ENCODE measurements at places on chromosomes 6 and 20.

DNA sequence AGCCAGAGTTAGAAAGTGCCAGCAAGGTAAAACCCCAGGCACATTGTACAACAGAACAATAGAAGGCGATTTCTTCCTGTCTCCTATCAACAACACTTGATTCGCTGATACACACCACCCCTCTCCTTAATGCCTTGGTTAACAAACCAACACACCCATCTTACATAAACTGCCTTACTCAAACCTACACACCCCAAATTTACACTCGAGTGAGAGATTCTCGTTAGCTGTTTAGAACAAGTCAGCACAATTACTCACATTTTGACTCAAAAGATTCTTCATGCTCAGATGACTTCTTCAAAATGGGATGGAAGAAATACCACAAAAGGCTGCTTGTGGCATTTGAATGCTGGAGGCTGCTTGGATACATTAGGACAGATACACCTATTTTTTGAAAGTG is 80.0 kb upstream of the FOXQ1 start:
- DNase-seq: no peak
- no peak overlapping the region for H3K27ac ChIP-seq
- no peaks in the 10 kb centered on the region for H3K36me3 ChIP-seq
- no peaks in the 10 kb centered on the region for H3K27me3 ChIP-seq
- H3K4me1 ChIP-seq: no peaks in the 10 kb centered on the region

DNA sequence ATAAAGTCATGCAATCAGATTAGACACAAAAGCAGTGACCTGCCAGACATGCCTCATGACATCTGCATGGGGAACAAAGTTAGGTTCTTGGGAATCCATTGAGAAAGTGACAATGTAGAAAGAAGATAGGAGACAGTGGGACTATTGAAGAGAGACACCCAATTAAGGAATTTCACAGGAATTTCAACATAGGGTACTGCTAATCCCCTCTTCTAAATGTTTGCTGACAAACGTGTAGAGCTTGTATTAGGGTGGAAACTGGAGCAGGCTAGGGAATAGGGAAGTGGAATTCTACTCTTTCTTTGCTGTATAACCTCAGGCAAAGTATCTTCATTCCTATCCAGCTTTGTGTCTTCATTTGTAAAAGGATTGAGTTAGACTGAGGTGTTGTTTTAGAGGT is 409.4 kb upstream of the SASH1 start:
- H3K4me1 ChIP-seq: no peaks in the 10 kb centered on the region
- H3K4me3 ChIP-seq: no peak overlapping the region
- H3K27me3 ChIP-seq: no peaks in the 10 kb centered on the region
- no peak overlapping the region for H3K27ac ChIP-seq
- no peaks in the 10 kb centered on the region for H3K36me3 ChIP-seq
- no peak for DNase-seq

DNA sequence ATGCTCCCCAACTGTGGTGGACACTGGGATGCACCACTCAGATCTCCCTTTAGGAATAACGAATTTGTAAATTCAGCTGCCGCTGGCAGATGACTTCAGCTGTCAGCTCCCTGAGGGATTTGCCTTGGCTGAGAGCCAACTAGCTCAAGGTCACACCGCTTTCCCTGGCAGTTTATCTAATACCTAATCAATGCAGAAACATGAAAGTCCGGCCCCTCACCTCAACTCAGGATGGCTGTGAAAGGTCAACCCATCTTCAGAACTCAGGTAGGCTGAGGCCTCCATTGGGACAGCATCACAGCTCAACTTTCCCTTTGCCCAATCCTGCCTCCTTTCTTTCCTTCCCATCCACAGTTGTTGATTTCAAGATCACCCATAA is 22.8 kb upstream of the SCGN start:
- no peak overlapping the region for H3K27ac ChIP-seq
- no peaks in the 10 kb centered on the region for H3K36me3 ChIP-seq
- H3K27me3 ChIP-seq: no peaks in the 10 kb centered on the region
- H3K4me3 ChIP-seq: no peak overlapping the region

DNA sequence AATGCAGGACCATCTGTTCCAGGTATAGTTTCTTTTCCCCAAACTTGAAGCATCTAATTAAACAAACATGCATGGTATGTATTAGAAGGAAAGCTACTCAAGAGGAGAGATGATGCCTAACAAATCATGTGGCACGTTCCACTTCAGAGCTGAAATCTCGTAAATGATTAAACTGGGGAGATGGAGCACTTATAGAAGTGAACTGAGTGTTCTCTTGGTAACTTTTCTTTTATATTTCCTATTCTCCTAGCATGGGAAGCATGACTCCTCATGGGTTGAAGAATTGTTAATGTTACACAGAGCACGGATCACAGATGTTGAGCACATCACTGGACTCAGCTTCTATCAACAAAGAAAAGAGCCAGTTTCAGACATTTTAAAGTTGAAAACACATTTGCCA is 61.1 kb downstream of the CCN2 start:
- DNase-seq: no peak
- peaks cover 6% of the 10 kb centered on the region for H3K4me1 ChIP-seq
- no peaks in the 10 kb centered on the region for H3K36me3 ChIP-seq

GRCh38 chr6:46090115-46091079 is 39.4 kb upstream of the ENPP4 start:
- no peak for DNase-seq
- H3K27me3 ChIP-seq: no peaks in the 10 kb centered on the region

DNA sequence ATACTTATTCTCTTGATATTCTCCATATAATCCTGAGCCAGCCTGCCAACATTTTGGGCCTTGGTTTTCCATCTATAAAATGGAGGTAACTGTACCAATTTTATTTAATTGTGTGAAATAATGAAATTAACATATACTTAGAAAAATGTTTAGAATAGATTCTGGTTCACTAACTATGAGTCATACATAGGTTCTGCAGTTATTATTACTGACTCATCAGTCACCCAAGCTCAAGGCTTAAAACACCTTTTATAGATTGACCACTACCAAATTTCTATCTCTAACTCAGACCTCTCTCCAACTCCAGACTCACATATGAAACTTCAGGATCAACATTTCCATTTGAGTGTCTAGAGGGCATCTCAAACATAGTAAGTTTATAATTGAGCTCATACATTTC is 1277.2 kb upstream of the GJE1 start:
- H3K4me1 ChIP-seq: no peaks in the 10 kb centered on the region
- DNase-seq: no peak

- no peaks in the 10 kb centered on the region for H3K36me3 ChIP-seq
- H3K27ac ChIP-seq: peak overlapping the region; percentile 15
- H3K4me3 ChIP-seq: no peak overlapping the region
- peaks cover 10% of the 10 kb centered on the region for H3K4me1 ChIP-seq
- no peak for DNase-seq
- no peaks in the 10 kb centered on the region for H3K27me3 ChIP-seq
Measured at GRCh38 chr20:59010321-59010994, 3.4 kb upstream of the CTSZ start.

DNA sequence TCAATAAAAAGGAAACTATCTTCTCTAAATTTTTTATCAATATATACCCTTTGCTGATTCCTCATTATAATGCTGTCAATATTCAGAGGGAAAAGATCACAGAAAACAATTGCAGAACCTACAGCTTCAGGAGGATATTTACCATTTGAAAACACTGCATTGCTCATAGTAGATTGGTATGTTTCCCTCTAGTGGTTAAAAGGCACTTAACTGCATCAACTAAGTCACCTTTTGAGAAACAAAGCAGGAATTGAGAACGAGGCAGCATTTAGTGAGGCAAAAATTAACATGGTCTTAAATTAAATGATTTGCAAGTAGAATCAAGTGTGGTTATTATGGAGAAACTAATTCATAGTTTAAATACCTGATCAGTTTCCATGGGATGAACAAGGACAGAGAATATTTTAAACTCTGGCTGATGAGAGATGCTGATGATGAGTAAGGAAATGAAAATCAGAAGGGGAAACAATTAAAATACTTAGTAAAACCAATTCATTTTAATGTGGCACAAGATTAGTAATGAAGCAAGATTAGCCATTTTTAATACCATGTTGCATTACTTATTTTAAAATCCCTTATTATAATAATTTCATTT is 642.1 kb downstream of the EPHA7 start:
- H3K4me1 ChIP-seq: no peaks in the 10 kb centered on the region
- H3K27me3 ChIP-seq: no peaks in the 10 kb centered on the region

DNA sequence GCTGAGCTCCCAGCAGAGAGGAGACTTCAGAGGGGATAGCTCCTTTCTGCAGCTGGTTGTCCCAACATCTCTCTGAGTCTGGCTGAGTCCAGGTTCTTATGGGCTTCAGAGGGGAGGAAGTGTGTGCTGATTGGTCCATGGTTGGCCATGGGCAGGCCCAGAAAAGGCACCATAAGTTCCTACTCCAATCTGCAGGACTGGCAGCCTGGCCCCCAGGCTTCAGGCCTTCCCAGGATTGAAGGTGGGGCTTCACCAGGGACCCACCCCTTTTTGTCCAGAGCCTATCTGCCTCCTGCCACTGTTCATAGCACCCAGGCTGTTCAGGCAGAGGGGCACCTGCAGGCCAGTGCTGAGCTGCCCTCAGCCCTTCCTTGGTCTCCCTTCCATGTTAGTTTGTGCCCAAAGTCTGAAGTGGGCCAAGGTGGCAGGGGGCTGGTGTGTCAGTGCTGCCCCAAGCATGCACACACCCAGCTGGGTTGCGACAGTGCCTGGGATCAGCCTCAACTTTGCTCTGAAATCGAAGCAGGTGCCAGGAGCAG is 21.6 kb upstream of the TOP1 start:
- H3K4me1 ChIP-seq: peaks cover 42% of the 10 kb centered on the region
- no peaks in the 10 kb centered on the region for H3K27me3 ChIP-seq
- no peak overlapping the region for H3K27ac ChIP-seq
- no peak overlapping the region for H3K4me3 ChIP-seq
- H3K36me3 ChIP-seq: no peaks in the 10 kb centered on the region
- DNase-seq: no peak

- H3K4me1 ChIP-seq: no peaks in the 10 kb centered on the region
- no peaks in the 10 kb centered on the region for H3K36me3 ChIP-seq
- no peaks in the 10 kb centered on the region for H3K27me3 ChIP-seq
- no peak for DNase-seq
- no peak overlapping the region for H3K4me3 ChIP-seq
Measured at GRCh38 chr6:3489027-3489757, 32.3 kb upstream of the SLC22A23 start.

DNA sequence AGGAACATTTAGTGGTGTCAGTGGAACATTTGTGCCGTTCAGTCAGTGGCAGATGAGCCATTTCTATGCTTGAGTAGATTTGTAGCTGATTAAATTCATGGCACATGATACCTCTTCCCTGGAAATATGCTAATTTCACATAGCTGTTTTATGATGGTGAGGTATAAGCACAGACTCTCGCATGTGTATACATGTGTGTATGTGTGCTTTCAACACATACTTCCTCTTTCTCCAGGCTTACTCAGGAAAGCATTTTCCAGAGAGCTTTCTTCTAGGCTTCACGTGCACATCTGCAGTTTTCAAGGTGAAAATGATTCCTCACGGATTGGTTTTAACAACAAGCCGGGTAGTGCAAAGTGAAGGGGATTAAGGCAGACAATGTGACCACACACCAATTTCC is 396.5 kb downstream of the HDGFL1 start:
- no peak for DNase-seq
- no peak overlapping the region for H3K27ac ChIP-seq
- H3K36me3 ChIP-seq: no peaks in the 10 kb centered on the region
- no peak overlapping the region for H3K4me3 ChIP-seq
- no peaks in the 10 kb centered on the region for H3K4me1 ChIP-seq
- no peaks in the 10 kb centered on the region for H3K27me3 ChIP-seq

DNA sequence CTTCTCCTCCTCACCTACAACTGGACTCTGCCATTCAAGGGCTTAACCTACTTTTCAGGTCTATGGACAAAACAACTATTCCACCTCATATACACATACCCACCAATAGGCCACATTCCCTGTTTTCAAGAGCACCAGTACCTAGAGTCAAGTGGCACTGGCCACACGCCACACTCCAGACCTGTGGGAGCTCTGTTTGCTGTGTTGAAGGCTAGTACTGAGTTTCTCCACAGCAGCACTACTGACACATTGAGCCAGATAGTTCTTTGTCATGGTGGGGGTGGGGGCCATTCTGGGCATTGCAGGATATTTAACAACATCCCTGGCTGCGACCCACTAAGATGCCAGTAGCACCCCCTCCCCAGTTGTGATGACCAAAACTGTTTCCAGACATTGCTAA is 84.1 kb downstream of the RALGAPA2 start:
- H3K27me3 ChIP-seq: no peaks in the 10 kb centered on the region
- DNase-seq: no peak
- no peak overlapping the region for H3K27ac ChIP-seq
- no peaks in the 10 kb centered on the region for H3K4me1 ChIP-seq

- H3K27me3 ChIP-seq: no peaks in the 10 kb centered on the region
- no peak overlapping the region for H3K4me3 ChIP-seq
- DNase-seq: no peak
- H3K4me1 ChIP-seq: no peaks in the 10 kb centered on the region
Measured at GRCh38 chr6:4323322-4323721, 187.9 kb upstream of the ECI2 start.

- no peaks in the 10 kb centered on the region for H3K4me1 ChIP-seq
- H3K36me3 ChIP-seq: no peaks in the 10 kb centered on the region
- H3K4me3 ChIP-seq: no peak overlapping the region
- H3K27me3 ChIP-seq: no peaks in the 10 kb centered on the region
Measured at GRCh38 chr6:83592770-83593394, 80.5 kb downstream of the PRSS35 start.

DNA sequence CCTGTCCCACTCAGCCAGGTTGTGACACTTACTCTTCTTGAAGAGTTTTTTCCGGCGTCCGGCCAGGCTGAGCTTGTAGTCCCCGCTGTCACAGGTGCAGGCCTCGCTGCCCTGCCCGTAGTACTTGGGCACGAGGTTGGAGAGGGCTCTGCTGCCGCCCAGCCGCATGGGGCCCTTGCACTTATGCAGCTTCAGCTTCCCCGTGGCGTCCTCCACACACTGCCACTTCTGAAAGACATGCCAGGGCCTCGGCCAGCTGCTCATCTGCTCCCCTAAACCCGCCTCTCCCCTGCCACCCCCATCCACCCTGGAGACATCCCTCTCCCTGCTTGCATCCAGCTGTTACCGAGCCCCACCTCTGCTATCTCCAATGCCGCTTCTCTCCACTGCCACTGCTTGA is 113.1 kb downstream of the SULF2 start:
- H3K27ac ChIP-seq: no peak overlapping the region
- no peaks in the 10 kb centered on the region for H3K27me3 ChIP-seq
- H3K4me1 ChIP-seq: no peaks in the 10 kb centered on the region

GRCh38 chr20:14732996-14733395 is 395.6 kb upstream of the FLRT3 start:
- H3K4me3 ChIP-seq: no peak overlapping the region
- no peaks in the 10 kb centered on the region for H3K36me3 ChIP-seq
- DNase-seq: no peak

- H3K4me1 ChIP-seq: no peaks in the 10 kb centered on the region
- no peak overlapping the region for H3K27ac ChIP-seq
- peaks cover 64% of the 10 kb centered on the region for H3K36me3 ChIP-seq
- H3K27me3 ChIP-seq: no peaks in the 10 kb centered on the region
Measured at GRCh38 chr6:158584236-158584651, 24.4 kb downstream of the TMEM181 start.

GRCh38 chr6:29620630-29621029 is 12.4 kb downstream of the GABBR1 start:
- no peak overlapping the region for H3K4me3 ChIP-seq
- no peak overlapping the region for H3K27ac ChIP-seq
- H3K4me1 ChIP-seq: no peaks in the 10 kb centered on the region

GRCh38 chr6:44194326-44194725 is 22.4 kb upstream of the MYMX start:
- DNase-seq: no peak
- no peak overlapping the region for H3K4me3 ChIP-seq
- H3K4me1 ChIP-seq: no peaks in the 10 kb centered on the region
- no peaks in the 10 kb centered on the region for H3K27me3 ChIP-seq

- no peak overlapping the region for H3K4me3 ChIP-seq
- H3K4me1 ChIP-seq: no peaks in the 10 kb centered on the region
- H3K27ac ChIP-seq: no peak overlapping the region
Measured at GRCh38 chr20:57530327-57530981, 5.5 kb upstream of the CTCFL start.

Measured in Peyer's patch (tissue), 4 donors.